Thymus (tissue), 14 donors: ENCODE measurements at places on chromosomes 5 and 9.
A peak's percentile ranks its signal among the peaks of the same experiment; 100 is the strongest.

- H3K27ac ChIP-seq, result no peak overlapping the region
- no peaks in the 10 kb centered on the region for H3K27me3 ChIP-seq
- no peak overlapping the region for H3K4me3 ChIP-seq
- H3K36me3 ChIP-seq, result no peaks in the 10 kb centered on the region
- no peak for DNase-seq
- H3K4me1 ChIP-seq, result no peaks in the 10 kb centered on the region
Measured at GRCh38 chr5:164637931-164638521, 1132.6 kb downstream of the MAT2B start.

DNA sequence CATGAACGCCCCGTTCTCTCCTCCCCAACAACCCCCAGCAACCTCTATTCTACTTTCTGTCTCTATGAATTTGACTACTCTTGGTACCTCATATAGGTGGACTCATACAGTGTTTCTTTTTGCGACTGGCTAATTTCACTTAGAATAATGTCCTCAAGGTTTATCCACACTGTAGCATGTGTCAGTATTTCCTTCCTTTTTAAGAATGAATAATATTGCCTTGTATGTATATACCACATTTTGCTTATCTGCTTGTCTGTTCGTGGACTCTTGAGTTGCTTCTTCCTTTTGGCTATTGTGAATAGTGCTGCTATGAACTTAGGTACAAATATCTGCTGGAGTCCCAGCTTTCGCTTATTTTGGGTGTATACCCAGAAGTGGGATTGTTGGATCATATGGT is 42.7 kb downstream of the IQGAP2 start:
- H3K27ac ChIP-seq, result no peak overlapping the region
- no peaks in the 10 kb centered on the region for H3K27me3 ChIP-seq
- DNase-seq, result no peak
- no peak overlapping the region for H3K4me3 ChIP-seq
- H3K36me3 ChIP-seq, result peaks cover 2% of the 10 kb centered on the region

DNA sequence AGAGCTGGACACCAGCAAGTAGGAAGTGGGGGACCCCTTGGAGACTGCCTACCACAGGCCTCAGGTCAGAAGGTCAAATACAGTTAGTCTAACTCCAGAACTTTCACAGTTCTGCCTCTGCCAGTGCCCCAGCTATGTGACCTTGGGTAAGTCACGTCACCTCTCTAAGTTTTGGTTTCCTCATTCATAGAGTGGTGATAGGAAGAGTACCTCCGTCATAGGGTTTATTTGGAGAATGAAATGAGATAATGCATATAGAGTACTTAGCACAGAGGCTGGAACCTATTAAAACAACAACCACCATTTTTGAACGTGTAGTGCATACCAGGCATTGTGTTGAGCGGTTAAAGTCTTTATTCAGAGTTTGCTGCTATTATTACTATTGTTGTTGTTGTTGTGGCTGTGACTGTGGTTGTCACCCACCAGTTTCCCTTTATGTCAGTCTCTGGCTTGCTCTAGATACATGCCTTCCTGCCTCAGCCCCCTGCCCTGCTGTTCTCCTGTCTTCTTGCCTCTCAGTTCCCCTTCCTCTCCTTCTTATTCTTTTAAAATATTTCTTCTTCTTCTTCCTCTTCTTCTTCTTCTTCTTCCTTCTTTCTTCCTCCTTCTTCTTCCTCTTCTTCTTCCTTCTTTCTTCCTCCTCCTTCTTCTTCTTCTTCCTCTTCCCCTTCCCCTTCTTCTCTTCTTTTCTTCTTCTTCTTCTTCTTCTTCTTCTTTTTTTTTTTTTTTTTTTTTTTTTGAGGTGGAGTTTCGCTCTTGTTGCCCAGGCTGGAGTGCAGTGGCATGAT is 67.8 kb downstream of the RALGPS1 start:
- no peak for DNase-seq
- H3K27me3 ChIP-seq, result peaks cover 53% of the 10 kb centered on the region
- H3K4me1 ChIP-seq, result peaks cover 9% of the 10 kb centered on the region
- H3K36me3 ChIP-seq, result no peaks in the 10 kb centered on the region

DNA sequence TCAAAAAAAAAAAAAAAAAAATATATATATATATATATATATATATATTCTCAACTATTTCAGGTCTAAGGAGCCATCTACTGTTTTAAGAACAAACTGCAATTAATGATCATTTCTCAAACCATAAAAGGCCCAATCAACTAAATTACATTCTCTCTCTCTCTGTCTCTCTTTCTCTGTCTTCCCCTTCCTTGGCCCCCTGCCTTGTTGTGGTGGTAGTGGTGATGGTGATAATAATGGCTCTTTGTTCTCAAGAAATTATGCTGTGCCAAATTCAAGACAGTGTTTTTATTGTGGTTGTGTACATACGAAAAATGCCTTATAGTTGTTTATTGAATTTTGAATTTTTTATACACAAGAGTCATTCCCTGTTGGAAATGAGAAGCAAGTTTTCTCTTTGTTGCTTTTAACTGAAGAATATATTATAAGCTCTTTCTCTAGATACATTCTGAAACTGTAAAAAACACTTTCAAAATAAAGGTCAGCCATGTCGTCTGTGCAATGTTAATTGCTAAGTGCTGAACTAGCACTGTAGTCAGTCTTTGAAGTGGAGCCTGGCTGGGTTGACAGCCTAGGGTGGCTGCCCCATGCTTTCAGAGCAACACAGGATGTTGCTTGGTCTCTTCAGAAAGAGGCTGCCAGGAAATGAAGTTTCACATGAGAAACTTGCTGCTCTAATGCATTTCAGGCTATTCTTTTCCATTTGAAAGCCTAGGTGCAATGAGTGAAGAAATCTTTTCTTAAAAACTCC is 96.0 kb downstream of the HINT1 start:
- no peak overlapping the region for H3K4me3 ChIP-seq
- H3K36me3 ChIP-seq, result no peaks in the 10 kb centered on the region
- peak; percentile 59 for DNase-seq
- H3K27ac ChIP-seq, result peak overlapping the region; percentile 63

- H3K27ac ChIP-seq, result no peak overlapping the region
- H3K4me3 ChIP-seq, result no peak overlapping the region
- no peaks in the 10 kb centered on the region for H3K27me3 ChIP-seq
Measured at GRCh38 chr9:94212091-94212490, 47.0 kb upstream of the ZNF169 start.

- H3K4me3 ChIP-seq, result no peak overlapping the region
- H3K36me3 ChIP-seq, result no peaks in the 10 kb centered on the region
- no peak for DNase-seq
- peaks cover 15% of the 10 kb centered on the region for H3K4me1 ChIP-seq
Measured at GRCh38 chr9:129224618-129225489, 46.8 kb upstream of the IER5L start.

- no peak overlapping the region for H3K4me3 ChIP-seq
- no peaks in the 10 kb centered on the region for H3K4me1 ChIP-seq
- H3K27ac ChIP-seq, result no peak overlapping the region
- H3K27me3 ChIP-seq, result no peaks in the 10 kb centered on the region
- DNase-seq, result no peak
- H3K36me3 ChIP-seq, result no peaks in the 10 kb centered on the region
Measured at GRCh38 chr5:58263296-58263695, 196.6 kb downstream of the PLK2 start.

DNA sequence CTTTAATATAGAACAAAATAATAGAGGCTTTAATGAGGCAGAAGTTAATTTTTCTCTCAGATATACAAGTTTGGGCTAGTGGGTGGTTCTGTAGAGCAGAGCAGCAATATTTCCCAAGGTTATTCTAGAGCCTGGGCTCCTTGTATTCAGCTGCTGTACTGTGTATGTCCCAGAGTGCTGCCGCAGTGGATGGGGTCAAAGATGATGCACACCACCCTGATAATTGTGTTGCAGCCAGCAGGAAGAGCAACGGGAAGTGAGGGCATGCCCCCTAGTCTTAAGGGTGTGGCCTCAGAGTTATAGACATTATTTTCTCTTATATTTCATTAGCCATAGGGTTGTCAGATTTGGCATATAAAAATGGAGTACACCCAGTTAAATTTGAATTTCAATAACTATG is 23.9 kb upstream of the KIF4B start:
- H3K36me3 ChIP-seq, result no peaks in the 10 kb centered on the region
- no peak for DNase-seq
- no peak overlapping the region for H3K27ac ChIP-seq
- no peak overlapping the region for H3K4me3 ChIP-seq

GRCh38 chr9:75299324-75299723 is 211.0 kb downstream of the OSTF1 start:
- no peaks in the 10 kb centered on the region for H3K4me1 ChIP-seq
- no peak for DNase-seq
- no peaks in the 10 kb centered on the region for H3K27me3 ChIP-seq
- no peak overlapping the region for H3K27ac ChIP-seq
- H3K36me3 ChIP-seq, result no peaks in the 10 kb centered on the region

DNA sequence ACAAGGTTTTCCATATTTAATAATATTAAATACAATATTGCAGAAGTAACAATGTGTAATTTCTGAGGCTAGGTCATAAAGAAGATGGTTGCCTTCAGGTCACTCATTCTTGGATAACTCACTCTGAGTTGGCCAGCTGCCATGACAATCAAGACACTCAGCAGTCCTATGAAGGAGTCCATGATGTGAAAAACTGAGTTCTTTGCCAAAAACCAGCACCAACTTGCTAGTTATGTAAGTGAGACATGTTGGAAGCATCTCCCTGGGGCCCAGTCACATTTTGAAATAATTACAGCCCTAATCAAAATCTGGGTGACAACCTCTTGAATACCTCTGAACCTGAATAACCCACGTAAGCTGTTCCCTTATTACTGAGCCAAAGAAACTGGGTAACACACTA is 453.2 kb downstream of the CDH18 start:
- H3K36me3 ChIP-seq, result no peaks in the 10 kb centered on the region
- H3K4me1 ChIP-seq, result no peaks in the 10 kb centered on the region
- no peaks in the 10 kb centered on the region for H3K27me3 ChIP-seq
- DNase-seq, result peak; percentile 1
